ENCODE measurements at places on chromosomes 3 and 15.

- no peak for DNase-seq
Measured at GRCh38 chr3:33008282-33008681, 56.8 kb downstream of the CCR4 start.

DNA sequence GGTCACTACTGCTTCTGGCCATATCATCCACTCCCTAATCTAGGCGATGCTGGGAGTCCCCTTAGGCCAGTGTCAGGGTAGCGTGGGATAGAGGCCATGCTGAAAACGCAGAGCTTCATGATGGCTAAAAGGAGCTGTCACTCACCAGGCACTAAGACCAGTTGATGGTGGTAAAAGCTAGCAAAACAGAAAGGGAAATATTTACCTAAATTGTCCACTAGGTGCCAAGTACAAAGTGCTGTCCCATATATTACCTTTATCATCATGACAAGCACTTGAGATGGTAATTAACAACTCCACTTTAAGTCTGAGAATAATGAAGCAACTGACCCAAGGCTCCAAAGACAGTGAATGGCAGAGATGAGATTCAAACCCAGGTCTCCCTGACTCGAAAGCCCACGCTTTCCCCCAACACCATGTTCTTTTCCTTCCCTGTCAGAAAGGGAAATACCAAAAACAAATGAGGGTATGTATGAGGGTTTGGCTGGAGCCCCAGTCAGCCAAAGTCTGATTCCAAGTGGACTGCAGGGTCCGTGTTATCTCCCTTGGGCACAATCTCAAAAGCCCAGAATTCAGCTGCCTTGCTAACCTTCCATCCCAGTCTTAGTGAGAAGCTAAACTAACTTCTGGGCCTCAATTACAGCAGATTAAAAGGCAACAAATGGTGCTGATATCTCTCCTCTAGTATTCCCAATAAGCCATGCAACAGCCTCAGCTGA, 84.7 kb downstream of the RBPMS2 start:
- no peak for DNase-seq

- no peak for DNase-seq
Measured at GRCh38 chr3:13455644-13456043, 24.5 kb upstream of the HDAC11 start.

GRCh38 chr15:89814112-89814742, 425 bp downstream of the ANPEP start:
- DNase-seq = no peak

DNA sequence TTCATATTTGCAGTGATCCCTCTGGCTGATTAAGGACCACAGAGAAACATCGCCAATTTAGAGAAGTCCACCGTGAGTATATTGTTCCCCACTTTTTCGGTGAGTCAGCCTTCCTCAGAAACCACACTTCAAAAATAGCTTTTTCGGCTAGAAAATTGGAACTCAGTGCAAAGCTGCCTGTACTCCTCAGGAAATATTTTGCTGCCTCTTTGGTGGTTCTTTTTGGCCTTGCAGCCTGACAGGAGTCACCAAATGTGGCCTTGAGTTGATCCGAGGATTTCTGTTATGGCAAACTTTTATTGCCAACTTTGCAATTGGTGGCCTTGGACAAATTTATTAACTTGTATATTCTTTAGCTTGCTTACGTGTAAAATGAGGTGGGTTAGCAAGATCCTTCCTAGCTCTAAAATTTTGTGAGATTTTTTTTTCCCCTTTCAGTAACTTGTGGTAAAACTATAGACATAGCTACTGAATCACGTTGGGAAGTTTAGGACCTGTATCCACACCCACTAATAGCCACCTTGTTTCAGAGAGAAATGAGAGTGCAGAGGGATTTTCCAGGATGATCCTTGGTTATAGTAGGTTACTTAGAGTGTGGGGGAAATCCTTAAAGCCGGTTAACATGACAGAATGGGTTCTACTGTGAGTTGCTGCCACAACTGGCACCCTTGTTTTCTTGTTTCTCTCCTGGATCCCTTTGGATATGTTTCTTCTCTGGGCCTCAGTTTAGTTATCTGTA, 9.9 kb downstream of the ARL6IP5 start:
- DNase-seq = no peak

DNA sequence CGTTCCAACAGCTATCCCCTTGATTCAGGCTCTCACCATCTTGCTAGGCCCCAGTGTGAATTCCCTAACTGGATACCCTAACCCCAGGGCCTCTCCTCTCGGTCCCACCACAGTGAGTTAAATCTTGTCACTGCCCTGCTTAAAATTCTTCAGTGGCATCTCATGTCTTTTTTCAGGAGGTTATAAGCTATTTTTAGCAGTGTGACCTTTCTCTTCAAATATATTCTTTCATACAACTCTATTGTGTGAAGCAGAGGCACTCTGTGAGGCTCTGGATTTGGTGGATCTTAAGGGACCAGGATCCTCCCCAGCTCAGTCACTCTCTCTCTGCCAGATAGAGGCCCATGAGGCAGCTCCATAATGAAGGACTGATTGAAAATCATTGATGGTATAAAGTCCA, 760.4 kb downstream of the NTRK3 start:
- no peak for DNase-seq

GRCh38 chr3:182905623-182906022, 74.7 kb downstream of the DCUN1D1 start:
- no peak for DNase-seq

DNA sequence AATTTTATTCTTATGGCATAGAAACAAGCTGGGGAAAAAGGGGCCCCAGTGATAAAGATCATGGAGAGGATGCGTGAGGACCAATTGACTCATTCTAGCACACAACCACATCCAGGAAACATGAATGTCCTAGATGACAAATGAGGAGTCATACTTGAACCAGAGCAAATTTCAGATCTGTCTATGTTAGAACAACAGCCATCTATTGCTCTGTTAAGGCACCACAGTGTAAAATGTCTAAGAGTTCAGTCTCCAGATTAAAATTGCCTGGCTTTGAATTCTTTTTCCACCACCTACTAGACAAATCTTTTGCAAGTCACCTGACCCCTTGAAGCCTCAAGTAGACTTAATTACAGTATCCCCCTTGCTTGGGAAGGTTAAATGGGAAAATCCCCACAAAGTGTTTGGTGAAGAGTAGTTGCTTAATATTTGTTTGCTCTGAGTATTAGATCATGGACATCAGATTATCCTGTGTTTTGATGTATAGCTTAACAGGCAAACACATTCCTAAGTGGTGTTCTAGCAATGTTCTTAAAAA, 258.7 kb upstream of the TGFBR2 start:
- DNase-seq = peak; percentile 21

GRCh38 chr3:26246901-26247300, 375.7 kb upstream of the LRRC3B start:
- no peak for DNase-seq

DNA sequence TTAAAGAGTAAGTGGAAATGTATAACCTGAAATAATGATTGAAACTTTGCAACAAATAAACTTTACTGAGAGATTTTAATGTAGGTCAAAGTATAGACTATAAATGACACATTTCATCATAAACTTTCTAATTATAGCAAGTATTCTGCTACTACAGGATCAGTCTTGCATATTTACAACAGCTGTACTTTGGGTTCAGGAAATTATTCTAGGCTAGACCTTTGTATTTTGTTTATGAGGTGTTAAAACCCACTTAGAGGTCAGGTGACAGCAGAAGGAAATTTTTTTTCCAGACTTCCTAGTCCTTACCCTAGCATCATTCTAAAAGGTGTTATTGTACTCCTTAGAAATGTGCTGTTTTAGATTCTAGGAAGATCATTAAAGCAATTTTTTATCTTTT, 2.3 kb downstream of the RNF7 start:
- DNase-seq = no peak

GRCh38 chr3:112818289-112818688, 28.4 kb downstream of the CD200R1L start:
- no peak for DNase-seq

DNA sequence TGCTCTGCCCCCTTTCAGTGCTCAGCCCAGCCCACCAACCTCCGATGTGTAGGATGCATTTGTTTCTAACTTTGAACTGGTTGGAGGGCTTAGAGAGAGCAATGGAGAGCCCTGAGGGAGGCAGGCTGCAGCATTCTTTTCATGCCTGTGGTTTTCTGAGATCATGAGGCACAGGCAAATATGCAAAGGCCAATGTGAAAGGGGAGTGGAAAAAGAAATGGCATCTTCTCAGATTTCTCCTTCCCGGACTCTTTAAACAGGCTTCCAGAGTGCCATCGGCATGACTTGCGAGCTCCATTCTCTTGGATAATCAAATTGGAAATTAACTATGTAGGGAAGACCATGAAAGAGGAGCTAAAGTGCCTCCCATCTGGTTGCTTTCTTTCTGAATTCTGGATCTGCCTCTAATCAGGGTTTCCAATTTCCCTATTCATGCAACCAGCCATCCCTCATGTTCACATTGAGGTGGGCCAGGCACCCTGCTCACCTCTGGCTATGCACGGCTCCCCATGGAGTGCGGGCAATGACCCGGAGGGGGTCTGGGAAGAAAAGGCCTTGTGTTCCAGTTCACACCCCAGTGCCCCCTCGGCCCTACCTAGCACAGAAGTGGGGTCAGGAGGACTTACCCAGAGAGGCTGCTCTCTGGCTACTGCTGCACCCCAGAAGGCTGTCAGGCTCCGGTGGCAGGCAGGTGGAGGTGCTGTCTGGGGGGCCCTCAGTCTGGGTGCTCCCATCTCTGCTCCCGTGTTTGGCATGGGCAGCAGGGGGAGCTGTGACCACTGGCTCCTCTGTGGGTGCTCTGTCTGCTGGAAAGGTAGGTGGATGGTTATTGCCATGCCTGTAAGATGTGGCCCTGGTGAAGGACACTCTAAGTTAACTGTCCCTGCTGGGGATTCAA, 16.1 kb downstream of the AMOTL2 start:
- no peak for DNase-seq

GRCh38 chr15:28043691-28044091, 55.4 kb downstream of the OCA2 start:
- DNase-seq = no peak

GRCh38 chr3:71532639-71533395, 50.7 kb downstream of the FOXP1 start:
- DNase-seq = no peak

DNA sequence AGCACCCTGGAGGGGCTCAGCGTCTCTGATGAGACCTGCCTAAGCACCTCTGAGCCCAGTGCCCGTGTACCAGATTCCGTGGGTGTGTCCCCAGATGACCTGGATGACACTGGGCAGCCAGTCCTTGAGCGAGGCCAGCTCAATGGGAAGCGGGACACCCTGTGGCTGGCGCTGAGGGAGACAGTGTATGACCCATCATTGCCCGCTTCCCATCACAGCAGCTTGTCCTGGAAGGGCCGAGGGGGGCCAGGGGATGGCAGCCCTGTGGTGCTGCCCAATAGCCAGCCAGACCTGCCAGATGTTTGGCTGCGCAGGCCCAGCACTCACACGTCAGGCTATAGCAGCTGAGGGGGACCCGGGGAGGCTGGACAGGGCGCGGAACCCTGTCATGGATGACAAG, 12.0 kb downstream of the DISP2 start:
- no peak for DNase-seq

DNA sequence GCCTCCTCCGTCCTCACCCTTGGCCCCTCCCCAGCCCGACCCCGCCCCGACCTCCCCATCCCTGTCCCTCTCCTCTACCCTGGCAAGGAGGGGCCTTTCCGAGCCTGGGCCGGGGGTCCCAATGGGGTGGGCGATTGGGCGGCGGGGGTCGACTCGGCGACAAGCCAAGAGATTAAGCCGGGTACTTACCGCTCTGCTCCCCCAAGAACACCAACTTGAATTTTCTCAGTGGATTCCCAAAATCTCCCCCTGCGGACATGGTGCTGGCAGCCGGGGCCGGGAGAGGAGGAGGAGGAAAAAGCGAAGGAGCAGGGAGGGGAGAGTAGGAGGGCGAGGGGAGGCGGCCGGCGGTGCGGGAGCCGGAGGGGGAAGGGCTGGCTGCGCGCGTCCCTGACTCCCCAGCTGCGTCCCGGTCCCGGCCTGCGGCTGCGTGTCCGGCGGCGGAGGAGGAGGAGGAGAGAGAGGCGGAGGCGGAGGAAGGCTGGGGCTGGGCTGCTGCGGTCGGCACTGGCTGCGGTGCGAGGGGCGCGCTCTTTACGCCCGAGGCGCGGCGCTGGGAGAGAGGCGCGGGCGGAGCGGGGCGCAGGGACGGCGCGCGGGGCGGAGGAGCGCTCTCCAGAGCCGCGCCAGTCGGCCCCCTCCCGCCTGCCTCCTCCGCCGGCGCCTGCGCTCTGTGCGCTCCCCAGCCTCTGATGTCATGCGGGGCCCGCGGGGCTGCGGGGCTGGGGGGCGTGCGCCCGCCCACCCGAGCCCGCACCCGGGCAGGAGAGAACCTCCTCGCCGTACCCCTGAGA, at the start of gene RAB6B:
RAB6B (minus strand) TSS at position 675 of the 794 bp plus-strand sequence; CDS start at position 259, 416 bp downstream.
- DNase-seq = no peak

DNA sequence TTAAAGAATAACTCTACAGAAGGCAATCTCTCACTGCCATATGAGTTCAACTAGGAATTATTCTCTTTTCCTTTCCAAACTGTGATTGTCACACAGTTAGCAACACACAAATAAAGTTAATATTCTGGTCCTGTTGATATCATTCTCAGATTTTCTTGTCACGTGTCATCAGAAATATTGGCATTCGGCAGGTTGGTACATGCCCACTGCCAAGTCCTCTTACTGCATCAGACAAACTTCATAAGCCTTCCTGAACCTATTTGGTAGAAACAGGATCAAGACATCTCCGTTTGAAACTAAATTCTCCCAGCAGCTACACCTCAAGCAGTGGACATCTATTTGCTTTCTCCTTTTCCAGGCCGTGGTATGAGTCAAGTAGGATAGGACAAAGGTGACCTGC, 177.9 kb upstream of the SOX2 start:
- no peak for DNase-seq

DNA sequence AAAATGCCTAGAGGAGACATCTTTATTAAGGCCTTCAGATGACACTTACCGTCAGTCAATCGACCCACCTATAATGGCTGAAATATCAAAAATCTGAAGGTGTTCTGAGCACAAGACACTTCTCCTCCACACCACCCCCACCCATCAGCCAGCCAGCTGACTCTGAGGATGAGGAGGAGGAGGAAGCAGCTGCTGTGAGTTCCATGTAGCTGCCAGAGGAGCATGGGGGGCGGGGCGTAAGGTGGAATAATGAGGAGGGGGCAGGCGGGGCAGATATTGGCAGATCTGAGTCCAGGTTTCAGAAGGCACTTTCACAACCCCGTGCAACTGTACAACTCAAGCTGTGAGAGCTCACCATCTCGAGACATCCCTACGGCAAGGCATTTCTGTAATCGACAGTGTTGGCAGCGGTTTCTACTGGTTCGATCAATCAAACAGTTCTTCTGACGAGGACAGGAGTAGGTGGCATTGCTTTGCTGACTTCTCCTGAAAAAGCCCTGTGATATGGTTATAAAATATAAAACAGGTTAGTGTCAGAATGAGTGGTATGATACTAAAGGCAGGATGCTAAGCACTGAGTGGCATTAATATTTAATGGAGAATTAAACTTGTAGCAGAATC, 35.4 kb upstream of the ICE2 start:
- DNase-seq = no peak

DNA sequence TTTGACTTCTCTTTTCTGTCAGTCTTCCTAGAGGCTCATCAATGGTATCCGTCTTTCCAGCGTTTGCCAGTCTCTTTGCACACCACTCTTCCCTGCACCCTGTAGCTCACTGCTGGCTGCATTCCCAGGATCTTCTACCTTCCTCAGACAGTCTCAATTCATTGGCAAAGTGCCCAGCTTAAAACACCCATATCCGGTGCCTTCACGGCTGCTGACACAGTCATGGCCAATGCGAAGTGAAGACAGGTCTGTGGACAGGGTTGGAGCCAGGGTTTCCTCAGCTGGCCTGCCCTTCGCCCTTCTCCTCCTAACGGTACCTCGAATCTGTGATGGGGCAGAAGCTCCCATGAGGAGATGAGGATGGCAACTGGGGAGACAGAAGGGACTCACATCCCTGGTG, 36.1 kb downstream of the PTH1R start:
- DNase-seq = no peak

GRCh38 chr3:189841473-189842205, 210.4 kb downstream of the TP63 start:
- DNase-seq = no peak

Data from stimulated activated naive CD4-positive, alpha-beta T cell treated with Interleukin-2 at 50 U/mL for 16 hours (primary cell).